Stimulated activated CD8-positive, alpha-beta memory T cell treated with anti-CD3 and anti-CD28 coated beads, Interleukin-15, amount 100 ng/mL, for 48 hours (primary cell): ENCODE measurements at places on chromosomes 16 and 17.

- no peak for DNase-seq
These were observed 27.7 kb upstream of the CRHR1 start for GRCh38 chr17:45756266-45756991.

- DNase-seq: no peak
These were observed 17.8 kb downstream of the RAP1GAP2 start for GRCh38 chr17:2814049-2814448.

DNA sequence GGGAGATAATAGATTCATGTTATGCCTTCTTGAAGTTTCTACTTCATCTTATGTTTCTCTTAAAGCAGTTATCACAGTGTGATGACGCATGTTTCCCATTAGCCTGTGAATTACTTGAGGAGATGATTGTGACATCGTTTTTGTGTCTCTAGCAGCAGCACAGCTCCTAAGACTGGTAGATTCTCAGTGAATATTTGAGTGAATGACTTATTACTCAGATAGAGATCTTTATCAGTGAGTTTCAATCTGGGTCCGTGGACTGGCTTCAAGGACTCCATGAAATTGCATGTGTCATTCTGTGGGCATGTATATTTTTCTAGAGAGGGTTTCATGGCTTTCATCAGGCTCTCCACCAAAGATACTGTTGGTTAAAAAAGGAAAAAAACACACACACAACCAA lies 29.9 kb downstream of the YPEL2 start:
- no peak for DNase-seq

DNA sequence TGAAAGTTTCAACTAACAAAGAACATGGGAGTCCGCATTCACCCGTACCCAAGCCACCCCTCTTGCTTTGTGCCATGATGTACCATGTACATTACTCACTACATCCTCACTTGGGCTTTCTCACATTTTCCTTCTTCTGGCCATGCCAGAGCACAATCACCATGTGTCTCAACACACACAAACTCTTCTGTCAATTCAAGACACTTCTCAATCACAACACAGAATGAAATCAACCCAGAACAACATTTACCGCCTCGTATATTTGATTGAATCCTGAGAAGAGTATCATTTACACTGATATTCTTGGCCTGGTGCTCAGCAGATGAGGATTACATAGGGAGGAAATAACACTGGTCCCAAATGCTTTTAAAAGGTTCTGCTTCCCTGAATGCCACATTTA lies 4.5 kb downstream of the ADAMTS18 start:
- no peak for DNase-seq

GRCh38 chr17:4958102-4958501 lies 7.2 kb downstream of the ENO3 start:
- no peak for DNase-seq

DNA sequence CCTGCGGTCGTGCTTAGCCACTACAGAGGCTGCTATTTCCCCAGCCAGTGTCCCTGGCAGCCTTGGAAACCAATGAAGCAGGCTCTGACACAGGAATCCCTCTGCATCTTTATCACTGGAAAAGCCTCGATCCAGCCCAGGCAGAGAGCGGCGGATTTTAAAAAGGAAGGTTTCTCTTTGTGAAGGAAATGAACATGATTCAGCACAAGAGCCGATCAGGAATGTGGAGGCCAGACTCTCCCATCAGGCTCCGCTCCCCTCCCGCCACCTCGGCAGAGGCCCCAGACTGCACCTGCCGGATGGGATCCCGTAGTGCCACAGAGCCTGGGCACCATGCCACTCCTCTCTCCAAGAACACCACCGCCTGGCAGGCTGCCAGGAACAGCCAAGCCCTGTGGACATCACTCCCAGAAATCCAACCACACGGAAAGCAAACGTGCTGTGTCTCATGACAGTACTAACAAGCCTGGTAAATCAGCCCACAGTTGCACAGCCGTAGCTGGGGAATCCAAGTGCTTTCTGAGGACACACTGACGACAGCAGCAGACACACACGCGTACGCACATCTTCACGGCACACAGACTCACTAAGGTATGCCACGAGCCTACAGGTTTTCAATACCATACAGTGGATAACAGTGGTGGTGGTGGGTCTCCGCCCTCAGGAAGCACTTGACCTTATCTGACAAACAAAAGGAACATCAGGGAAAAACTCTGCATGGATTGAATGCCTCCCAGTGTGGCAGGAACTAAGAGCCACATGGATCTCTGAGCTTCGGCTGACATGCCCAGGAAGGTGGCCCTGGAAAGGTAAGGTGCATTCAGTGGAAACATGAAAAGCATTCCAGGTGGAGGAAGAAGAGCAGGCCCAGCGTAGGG lies 5.4 kb downstream of the LRRC75A start:
- no peak for DNase-seq

DNA sequence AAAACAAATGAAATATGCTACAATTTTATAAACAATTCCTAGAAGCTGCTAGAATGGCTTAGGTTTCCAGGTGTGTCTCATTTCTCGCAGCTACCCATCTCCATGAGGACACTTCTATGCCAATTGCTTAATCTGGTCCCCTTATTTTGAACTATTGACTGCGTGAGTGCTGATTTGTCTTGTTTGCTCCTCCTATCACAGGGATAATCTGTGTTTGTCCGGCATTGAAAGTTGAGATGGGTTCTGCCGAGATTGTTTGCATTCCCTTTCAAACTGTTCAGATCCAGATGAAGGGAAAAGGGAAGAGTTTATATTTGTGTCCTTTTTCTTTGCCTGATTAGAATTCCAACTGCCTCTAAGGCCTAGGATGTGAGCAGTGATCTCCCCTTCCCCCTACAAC lies 21.7 kb upstream of the COX10 start:
- no peak for DNase-seq

DNA sequence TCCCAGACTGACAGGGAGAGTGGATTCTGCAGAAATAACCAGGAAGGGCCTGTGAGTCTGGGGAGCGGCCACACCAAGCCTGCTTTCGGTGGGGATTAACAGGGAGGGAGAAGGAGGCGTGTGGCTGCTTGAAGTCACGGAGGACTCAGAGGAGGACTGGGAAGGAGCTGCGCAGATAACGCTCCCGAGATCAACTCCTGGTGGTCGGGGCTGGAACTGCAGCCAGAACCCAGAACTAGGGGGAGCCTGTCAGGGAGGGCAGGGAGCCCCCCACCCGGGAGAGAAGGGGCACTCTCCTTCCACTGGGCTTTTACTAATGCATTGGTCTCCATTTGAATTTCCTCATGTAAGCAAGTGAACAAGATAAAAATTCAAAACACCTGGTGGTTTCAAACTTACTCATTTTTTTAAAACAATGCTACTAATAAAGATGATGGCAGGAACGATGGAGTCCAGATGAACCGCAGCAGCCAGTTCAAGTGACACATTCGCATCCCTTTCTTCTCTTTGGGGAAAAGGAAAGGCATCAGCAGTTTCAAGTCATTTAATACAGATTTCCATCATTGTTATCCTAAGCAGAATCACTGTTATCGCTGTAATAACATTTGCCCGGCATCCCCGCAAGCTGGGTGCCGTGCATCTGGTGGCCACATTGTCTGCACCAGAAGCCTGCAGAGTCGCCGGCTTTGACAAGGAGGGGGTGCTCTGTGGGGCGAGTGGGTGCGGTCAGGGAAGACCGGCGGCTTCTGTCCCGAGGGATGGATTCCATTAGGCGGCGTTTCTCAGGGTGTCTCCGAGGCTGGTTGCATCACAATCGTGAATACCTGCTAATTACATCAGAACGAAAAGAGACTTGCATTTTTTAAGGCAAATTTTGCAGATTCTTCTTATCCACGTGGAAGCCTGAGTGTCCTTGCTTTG lies 183.0 kb downstream of the FOXL1 start:
- peak; percentile 8 for DNase-seq

GRCh38 chr16:1772362-1772907 lies at the start of gene EME2:
TSS of gene EME2 (plus strand) at chr16:1772810. CDS start at chr16:1773228, 418 bp downstream.
- DNase-seq: peak; percentile 55

GRCh38 chr17:39688945-39689344 lies 1.1 kb upstream of the PGAP3 start:
- DNase-seq: no peak

GRCh38 chr16:28218109-28218508 lies 6.3 kb upstream of the XPO6 start:
- DNase-seq: peak; percentile 34

DNA sequence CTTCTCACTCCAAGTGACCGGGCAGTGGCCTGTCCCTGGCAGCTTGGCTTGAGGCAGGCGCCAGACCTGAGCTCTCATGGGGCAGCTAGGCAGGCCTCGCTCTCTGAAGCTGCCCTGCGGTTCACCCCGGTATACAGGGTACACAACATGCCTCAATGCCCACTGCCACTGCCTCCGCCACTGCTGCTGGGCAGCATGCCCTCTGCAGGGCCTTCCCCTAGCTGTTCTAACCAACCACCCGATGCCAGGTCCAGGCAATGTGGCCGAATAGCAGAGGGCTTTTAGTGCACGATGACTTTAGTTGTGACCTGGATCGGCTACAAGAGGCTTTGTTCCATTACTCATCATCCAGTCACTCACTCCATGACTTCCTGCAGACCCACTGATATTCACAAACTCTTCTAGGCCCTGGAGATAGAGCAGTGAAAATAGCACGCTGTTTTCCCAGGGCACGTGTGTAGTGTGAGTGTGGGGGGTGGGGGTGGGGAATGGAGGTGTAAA lies 19.7 kb downstream of the CDC42EP4 start:
- DNase-seq: no peak

- no peak for DNase-seq
These were observed 7.4 kb upstream of the PPP1R9B start for GRCh38 chr17:50157891-50158290.

- no peak for DNase-seq
These were observed 89.5 kb upstream of the TOB1 start for GRCh38 chr17:50955667-50956120.

- DNase-seq: no peak
These were observed 312.7 kb downstream of the CA10 start for GRCh38 chr17:51845776-51846175.

GRCh38 chr16:50267151-50267631 lies 840 bp downstream of the ADCY7 start:
- no peak for DNase-seq

DNA sequence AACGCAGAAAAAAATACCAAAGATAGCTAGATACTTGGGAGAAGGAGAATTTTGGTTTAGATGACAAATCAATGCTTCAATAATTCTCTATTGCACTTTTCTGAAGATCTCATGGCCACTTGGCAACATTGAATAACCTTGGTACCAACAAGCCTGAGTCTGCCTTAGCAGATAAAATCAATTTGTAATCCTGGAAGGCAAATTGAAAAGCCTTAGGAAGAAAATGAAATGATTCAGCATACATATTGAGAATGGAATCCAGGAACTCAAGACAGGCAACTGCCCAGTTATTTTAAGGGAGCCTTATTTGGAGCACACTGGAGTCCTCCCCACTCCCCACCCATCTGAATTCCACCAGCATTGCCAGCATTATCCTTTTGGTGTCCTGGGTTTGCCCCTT lies 109.3 kb upstream of the SOX9 start:
- no peak for DNase-seq

- DNase-seq: no peak
These were observed 560.6 kb downstream of the CDH13 start for GRCh38 chr16:83187405-83187804.

- DNase-seq: no peak
These were observed 7.3 kb upstream of the CDT1 start for GRCh38 chr16:88796278-88796677.

DNA sequence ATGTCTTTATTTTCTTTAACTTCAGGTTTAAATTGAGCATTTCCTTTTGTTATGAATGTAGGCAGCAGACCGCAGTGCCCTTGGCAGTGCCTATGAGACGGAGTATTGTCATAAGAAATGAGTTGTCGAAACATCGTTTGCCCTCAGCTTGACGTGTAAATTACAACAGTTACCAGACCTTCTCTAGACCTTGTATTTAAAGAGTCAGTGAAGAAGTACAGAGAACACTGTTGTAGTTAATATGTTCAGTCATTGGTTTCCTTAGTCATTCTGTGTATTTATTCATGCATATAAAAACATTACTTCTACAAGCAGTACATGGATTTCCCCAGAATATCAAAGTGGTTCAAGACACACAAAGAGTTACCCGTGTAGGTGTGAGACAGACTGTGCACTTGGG lies 19.0 kb downstream of the IRF8 start:
- DNase-seq: no peak

- DNase-seq: no peak
These were observed 27.9 kb downstream of the MBTD1 start for GRCh38 chr17:51231999-51232398.
